ENCODE measurements at places on chromosomes 4 and X.

DNA sequence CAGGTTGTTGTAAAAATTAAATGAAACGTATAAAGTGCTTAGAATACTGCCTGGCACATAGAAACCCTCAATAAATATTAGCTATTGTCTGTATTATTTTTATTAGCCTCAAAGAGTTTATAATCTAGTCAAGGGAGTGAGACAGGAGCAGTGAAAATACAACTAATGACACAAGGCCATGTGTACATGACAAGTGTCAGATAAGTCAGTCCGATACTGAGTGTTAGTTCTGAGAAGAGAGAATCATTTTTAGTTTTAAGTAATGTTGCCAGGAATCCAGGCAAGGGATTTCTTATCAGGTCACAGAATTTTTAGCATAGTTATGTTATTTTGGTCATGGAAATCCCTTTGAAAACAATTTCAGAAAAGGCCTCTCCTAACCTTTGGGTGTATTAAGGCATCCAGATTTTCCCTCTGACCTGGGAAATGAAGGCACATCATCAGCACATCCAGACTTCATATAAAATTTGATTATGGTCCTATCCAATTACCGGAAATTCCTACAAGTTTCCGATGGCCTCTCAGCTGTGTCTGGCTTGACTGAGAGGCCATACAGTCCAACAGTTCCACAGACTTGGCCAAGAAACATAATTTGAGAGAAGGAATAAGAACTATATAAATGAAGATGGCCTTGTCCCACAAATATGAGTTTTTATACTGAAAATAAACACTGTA lies 35.7 kb downstream of the PPARGC1A start:
- no peak for DNase-seq

DNA sequence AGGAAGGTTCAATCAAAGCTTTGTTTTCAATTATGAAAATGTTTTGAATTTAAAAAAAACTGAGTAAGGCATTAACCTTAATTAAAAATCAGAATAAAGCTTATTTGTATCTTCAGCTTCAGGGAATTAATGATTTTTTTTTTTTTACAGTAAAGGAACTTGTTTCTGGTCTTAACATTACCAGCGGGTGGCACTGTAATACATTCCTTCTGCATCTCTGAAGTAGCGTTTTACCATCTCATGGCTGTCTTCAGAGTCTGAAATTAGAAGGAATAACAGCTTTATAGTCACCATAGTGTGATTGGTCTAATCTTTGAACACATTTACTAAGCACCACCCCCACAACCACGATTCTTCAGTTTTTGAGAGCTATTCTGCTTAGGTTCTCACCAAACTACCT lies 102.6 kb downstream of the IL1RAPL2 start:
- no peak for DNase-seq

DNA sequence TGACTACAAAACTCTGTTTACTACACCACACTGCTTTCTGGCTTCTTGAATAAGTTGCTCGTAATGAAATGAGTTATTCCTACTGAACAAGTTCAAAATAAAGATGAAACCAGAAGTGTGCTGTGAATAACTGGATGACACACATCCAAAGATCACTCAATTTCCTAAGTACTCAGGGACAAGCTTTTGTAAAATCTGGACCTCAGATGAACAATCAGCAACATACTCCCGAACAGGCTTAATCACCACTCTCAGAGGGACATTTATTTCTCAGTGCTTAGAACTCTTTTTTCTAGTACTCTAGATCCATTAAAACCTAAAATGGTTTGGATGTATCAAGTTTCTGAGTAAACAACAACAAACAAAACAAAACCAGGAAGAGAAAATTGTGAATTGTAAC lies 61.5 kb upstream of the EXOC1L start:
- no peak for DNase-seq

GRCh38 chr4:130632731-130633604 lies 1537.0 kb downstream of the C4orf33 start:
- DNase-seq, result no peak

Measured in immature natural killer cell (primary cell).